ENCODE measurements at places on chromosomes 2 and 18. TPM values are rescaled to one million over a fixed set of nuclear protein-coding genes. Genes with fewer than 3 reads are reported as not detected.

DNA sequence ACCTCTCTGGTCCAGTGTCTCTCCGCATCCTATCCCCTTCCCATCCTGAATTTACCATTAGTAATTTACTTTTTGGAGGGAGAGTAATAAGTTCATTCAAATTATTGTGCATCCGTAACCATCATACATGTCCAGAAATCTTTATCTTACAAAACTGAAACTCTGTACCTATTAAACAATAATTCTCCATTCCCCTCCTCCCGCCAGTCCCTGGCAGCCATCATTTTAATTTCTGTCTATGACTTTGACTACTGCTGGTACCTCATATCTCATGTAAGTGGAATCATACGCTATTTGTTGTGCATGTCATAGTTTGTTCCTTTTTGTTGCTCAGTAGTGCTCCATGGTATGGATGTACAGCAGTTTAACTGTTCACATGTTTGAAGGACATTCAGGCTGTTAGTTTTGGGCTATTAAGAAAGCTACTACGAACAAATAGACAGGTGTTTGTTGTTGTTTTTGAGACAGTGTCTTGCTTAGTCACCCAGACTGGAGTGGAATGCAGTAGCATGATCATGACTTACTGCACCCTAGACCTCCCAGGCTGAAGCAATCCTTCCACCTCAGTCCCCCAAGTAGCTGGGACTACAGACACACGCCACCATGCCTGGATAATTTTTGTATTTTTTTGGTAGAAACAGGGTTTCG lies 2.0 kb downstream of the LIMS1 start:
- DNase-seq = no peak

GRCh38 chr2:60882971-60883753 lies 1.8 kb downstream of the REL start:
- DNase-seq = no peak

GRCh38 chr2:144771348-144771747 lies 251.4 kb upstream of the ZEB2 start:
- no peak for DNase-seq

- no peak for DNase-seq
Measured at GRCh38 chr2:6392966-6393365, 472.7 kb downstream of the CMPK2 start.

- no peak for DNase-seq
Measured at GRCh38 chr2:235537186-235537585, 43.3 kb downstream of the AGAP1 start.

- DNase-seq = no peak
Measured at GRCh38 chr2:121075006-121075551, 209.9 kb downstream of the TFCP2L1 start.

- DNase-seq = no peak
Measured at GRCh38 chr2:233487748-233488345, 78.7 kb downstream of the USP40 start.

- no peak for DNase-seq
Measured at GRCh38 chr2:46338674-46339073, 41.5 kb downstream of the EPAS1 start.

DNA sequence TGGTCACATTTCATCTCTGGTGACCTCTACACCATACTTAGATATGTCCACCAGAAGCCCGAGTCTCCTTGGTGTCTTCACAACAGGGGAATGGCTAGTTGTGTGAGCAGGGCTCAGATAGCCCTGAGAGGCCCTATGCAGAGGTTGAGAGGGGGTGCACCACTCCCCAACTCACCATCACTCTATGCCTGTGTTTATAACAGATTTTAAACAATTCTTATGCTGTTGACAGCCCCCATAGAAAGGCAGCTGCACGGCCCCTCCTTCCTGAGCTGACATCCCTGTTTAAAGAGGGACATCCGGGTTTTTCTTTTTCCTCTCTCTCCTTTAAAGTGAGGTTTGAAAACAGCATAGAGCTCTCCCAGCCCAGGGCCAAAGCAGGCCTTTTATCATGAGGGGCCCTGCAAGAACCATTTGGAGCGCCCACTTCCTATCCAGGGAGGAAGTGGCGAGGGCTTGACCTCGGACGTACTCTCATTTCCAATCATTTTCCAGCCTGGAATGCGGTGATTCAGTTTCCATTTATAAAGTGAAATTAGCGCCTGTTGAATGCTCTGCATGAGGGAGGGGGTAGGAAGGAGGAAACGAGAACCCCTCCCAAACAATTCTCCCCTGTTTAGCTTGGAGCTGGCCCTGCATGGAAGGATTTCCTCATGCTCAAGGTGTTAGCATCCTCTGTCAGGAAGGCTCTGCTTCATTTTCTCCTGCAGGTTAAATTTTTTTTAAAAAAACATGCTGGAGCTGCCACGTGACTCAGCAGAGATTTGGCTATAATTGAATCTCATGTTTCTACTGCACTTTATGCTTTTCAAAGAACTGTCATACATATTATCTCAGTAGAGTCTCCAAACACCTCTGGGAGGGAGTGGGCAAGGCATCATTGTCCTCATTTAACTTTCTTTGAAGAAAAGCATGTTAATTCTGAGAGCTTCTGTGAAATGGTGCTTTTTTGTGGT lies 117.5 kb downstream of the DDX1 start:
- DNase-seq = no peak

DNA sequence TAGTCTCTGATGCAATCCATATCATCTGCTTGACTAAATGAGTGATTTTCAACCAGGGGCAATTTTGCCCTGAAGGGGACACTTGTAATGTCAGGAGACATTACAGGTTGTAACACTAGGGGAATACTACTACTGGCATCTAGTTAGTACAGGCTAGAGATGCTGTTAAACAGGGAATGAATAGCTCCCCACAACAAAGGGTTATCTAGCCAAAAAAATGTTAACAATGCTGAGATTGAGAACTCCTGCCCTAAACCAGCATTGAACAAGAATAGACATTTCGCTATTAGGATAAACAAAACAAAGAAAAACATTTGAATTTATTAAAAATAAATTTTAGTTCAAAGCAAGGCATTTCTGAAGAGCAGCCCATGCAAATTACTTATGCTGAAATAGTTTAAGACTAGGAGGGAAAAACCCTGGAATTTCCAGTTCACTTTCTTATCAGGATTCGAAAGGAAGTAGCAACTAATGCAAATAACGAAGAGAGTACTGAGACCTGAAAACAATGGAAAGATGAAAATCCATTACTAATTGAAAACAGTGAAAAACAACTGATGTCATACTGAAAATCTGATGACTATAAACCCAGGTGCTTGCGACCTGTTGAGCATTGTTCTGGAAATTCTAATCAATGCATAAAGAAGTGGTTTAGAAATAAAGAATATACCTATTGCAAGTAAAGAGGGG lies 53.1 kb downstream of the CAB39 start:
- DNase-seq = no peak

STK36 gene
- 71.1 TPM for total RNA-seq

FBXO41 gene
- 8.5 TPM for total RNA-seq

FBXO48 gene
- 1.7 TPM for total RNA-seq

OR6B3 gene
- total RNA-seq = not detected

GRHL1 gene
- 7.2 TPM for total RNA-seq

UGT1A3 gene
- 0.86 TPM for total RNA-seq

All from mucosa of gallbladder (tissue), 1 donor.